ENCODE measurements at places on chromosomes 4 and X.

DNA sequence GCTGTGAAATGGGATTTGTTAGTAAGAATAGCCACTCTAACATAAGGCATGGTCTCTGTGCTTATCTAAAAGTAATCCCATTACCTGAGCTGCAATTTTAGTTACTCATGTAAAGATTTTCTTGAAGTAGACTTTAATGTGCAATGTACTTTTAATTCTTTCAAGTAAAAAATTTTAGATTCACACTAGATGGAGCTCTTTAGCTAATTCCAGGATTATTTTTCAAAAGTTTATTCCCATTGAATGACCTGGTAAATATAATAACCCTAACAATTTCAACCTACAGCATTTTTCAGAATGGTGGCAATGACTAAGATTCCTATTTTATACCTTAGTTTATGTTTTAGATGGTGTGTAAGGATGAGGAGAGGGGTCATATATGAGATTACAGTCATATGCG is 18.1 kb downstream of the USP38 start:
- no peak for DNase-seq

- DNase-seq, result no peak
These were observed 125.3 kb downstream of the COL4A6 start for GRCh38 chrX:108312957-108313356.

DNA sequence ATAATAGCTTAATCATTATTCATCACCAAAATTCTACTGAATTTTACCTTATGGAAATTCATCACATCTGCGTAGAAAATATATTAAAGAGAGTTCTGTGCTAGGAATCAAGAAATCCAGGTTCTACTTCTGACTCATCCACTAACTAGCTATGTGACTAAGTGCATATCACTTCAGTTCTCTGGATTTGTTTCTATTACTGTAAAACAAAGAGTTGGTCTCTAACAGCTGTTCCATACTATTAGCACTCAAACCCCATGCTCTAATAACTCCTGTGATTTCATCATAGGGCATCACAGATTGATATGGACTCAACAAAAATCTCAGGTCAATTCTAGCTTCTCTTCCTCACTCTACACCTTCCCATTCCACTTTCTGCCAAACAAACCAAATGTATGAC is 572.0 kb downstream of the INPP4B start:
- DNase-seq, result no peak

DNA sequence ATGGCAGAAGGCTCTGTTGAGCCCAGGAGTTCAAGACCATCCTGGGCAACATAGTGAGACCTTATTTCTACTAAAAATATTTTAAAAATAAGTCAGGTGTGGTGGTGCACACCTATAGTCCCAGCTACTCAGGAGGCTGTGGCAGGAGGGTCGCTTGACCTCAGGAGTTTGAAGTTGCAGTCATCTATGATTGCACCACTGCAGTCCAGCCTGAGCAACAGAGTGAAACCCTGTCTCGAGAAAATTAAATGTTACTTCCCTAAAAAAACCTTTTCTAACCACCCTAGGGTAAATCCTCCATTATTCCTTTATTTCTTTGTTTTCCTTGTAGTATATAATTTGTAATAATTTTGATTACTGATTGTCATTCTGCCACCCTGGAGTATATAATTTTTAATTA is 7.9 kb downstream of the FAM200B start:
- no peak for DNase-seq

- no peak for DNase-seq
These were observed at the start of gene CCKAR for GRCh38 chr4:26490111-26490959. CCKAR (minus strand) TSS chr4:26490484; CDS start chr4:26490267, 217 bp downstream.

- no peak for DNase-seq
These were observed 20.5 kb downstream of the SEL1L3 start for GRCh38 chr4:25842229-25842845.

- no peak for DNase-seq
These were observed 176.8 kb downstream of the LARP7 start for GRCh38 chr4:112813790-112814189.
